Central memory CD4-positive, alpha-beta T cell (primary cell): ENCODE measurements at places on chromosomes 11 and 22.

GRCh38 chr11:44574610-44575287 is 9.3 kb downstream of the CD82 start:
- DNase-seq, result peak; percentile 49

DNA sequence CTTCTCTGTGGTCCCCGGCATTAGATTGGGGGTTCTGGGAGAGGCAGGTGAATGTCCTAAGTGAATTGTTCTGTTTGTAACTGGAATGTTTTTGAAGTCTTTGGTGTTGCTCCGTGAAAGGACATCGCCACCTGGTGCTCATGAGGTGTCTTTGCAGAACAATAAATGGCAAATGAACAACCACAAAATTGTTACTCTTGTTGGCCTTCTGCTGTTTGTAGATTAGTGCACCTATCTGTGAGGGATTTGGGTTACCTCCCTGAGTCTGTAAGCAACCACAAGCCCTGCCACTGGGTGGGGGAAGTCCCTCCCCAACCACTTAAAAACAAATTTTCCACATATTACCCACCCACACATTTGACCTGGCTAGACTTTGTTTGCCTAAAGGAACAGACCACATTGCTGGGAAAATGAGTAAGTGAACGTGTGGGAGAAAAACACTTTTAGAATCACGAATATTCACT is 4.7 kb downstream of the MPEG1 start:
- DNase-seq, result peak; percentile 51

GRCh38 chr22:27576815-27577573 is 224.6 kb downstream of the MN1 start:
- no peak for DNase-seq

DNA sequence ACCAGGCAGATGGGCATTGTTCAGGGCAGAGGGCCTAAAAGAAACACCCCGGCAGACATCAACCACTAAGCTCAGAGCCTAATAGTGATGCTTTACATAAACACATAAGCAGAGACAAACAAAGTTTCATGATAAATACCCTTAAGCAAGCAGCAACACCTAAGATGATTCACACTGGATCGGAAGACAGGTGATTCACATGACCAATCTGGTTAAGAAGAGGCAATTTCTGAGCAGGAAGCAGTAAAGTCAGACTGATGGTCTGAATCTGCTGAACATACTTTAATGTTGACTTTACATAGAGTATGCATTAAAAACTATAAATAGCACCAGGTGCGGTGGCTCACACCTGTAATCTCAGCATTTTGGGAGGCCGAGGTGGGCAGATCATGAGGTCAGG is 56.1 kb downstream of the SYN3 start:
- DNase-seq, result no peak

- DNase-seq, result no peak
Observed at GRCh38 chr11:1353383-1354124, 36.2 kb upstream of the BRSK2 start.

GRCh38 chr22:32852395-32853251 is 51.1 kb downstream of the TIMP3 start:
- DNase-seq, result no peak

GRCh38 chr11:15757048-15757698 is 599.2 kb downstream of the SOX6 start:
- no peak for DNase-seq

DNA sequence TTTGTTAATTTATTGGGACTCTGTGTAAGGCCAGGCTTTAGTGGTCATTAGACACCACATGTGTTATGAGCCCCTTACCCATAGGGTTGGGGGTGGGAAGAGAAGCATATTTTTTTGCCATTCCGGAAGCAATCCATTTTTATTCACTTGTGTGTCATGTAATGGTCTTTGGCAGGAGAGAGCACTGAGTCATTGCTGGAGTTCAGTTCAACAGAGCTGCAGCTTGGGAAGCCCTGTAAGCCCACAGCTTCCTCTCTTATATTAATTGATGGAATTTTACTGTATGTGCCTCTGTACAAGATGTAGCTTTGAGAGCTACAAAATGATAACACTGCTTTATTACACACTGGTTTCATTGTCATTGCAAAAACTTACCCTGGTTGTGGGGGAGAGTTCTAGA is 177.3 kb upstream of the SORL1-AS1 start:
- no peak for DNase-seq

DNA sequence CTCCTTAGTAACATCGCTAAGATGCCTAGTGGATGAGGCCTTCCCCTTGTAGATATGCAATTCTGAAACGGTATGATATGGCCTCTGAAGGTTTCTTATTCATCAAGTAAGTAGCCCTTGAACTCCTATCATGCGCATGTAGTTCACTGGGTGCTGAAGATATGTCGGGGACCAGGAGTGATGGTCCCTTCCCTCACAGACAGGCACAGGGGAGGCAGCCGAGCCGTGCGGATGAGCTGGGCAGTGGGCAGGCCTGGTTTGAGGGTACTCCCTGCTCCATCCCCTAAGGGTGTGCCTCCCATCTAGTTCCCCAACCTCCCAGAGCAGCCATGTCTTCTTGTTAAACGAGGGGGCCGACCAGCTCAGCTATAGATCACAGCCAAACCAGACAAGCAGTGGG is 40.1 kb downstream of the TP53I11 start:
- DNase-seq, result no peak

DNA sequence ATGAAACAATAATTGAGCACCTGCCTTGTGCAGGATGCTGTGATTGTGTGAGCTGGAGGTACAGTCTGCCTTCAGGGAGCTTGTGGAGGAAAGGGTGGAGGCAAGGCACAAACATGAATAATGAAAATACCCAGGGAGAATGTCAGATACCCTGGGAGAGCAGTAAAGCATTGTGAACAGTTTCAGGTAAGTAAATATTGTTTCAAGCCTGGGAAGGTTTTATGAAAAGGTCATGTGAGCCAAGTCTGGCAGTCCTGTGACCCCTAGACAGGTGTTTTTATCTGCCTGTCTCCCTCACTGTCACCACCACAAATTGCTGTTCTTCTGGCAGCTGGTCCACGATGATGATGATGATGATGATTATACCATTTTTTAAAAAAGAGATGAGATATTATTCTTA is 32.0 kb downstream of the SPECC1L start:
- no peak for DNase-seq
